ENCODE measurements at places on chromosomes 6 and 20.

GRCh38 chr6:68031054-68031453 is 604.0 kb upstream of the ADGRB3 start:
- DNase-seq, result no peak

DNA sequence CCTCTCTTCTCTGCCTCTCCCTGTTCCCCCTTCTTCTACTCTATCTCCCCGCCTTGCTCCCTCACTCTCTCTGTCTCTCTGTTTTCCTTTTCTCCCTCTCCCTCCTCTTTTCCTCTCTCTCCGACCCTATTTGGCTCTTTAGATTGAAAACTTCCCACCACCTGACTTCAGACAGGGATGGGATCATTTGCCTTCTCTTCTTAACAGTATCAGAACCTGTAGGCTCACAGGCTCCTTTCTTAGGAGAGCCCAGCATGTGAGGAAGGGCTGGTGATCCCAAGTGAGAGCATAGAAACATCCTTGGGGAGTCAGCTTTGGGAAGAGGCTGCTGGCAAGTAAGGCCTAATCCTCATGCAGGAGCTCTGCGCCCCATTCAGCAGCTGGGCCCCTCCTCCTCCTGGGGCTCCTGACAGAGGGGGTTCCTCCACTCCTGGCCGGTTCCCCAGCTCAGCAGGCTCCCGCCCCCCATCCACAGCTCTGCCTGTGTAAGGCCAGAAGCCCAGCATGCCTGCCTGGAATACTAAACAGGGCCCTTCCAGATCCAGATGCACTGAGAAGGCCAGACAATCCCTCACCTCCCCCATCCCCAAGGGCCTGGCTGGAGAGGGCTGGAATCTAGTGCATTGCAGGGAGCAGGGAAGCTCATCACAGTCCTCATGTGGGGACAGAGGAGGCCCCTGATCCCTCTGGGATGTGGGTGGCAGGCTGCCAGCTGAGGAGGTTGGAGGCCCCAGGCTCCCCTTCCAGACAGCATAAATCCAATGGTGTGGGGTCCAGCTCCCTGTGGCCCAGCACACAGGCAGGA is 93.4 kb downstream of the PTPRT start:
- no peak for DNase-seq

- no peak for DNase-seq
These were observed 6.0 kb downstream of the HSF2 start for GRCh38 chr6:122405417-122405816.

DNA sequence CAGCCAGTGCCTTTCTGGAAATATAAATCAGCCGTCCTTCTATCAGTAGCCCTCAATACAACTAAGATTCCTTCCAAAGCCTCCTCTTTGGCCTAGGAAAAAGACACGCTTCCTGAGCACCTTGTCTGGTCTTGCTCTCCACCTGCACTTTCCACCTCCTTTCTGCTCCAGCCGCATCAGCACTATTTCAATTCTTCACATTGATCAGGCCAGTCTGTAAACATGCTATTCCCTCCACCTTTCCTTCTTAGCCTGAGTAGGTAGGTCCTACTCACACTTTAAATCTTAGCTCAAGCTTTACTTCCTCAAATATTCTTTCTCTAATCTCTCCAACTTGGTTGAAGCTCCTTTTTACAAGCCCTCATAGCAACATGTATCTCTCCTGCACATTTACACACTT is 11.4 kb downstream of the RANBP9 start:
- no peak for DNase-seq

- DNase-seq, result no peak
These were observed 106.7 kb upstream of the RREB1 start for GRCh38 chr6:7000825-7001777.
